Activated T-cell treated with anti-CD3 and anti-CD28 coated beads, Interleukin-2, amount 50 U/mL, for 72 hours (primary cell): ENCODE measurements at places on chromosomes 7 and 10. TPM values are rescaled to one million over a fixed set of nuclear protein-coding genes. Genes with fewer than 3 reads are reported as not detected.

Gene CFAP69
- 1.1 TPM for total RNA-seq

Gene FAM13C
- total RNA-seq = not detected

Gene ABCB4
- 0.07 TPM for total RNA-seq

DNA sequence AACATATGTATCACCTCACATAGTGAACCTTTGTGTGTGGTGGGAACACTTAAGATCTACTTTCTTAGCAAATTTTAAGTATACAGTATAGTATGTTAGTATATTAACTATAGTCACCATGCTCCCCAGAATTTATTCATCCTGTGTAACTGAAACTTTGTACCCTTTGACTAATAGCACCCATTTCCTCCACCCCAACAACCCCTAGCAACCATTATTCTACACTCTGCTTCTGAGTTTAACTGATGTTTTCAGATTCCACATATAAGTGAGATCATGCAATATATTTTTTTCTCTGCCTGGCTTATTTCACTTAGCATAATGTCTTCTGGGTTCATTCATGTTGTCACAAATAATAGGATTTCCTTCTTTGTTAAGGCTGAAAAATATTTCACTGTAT is 6.9 kb upstream of the VWDE start:
- no peaks in the 10 kb centered on the region for H3K36me3 ChIP-seq
- no peaks in the 10 kb centered on the region for H3K4me1 ChIP-seq
- H3K27me3 ChIP-seq = peaks cover 21% of the 10 kb centered on the region
- no peak overlapping the region for H3K27ac ChIP-seq
- DNase-seq = no peak

DNA sequence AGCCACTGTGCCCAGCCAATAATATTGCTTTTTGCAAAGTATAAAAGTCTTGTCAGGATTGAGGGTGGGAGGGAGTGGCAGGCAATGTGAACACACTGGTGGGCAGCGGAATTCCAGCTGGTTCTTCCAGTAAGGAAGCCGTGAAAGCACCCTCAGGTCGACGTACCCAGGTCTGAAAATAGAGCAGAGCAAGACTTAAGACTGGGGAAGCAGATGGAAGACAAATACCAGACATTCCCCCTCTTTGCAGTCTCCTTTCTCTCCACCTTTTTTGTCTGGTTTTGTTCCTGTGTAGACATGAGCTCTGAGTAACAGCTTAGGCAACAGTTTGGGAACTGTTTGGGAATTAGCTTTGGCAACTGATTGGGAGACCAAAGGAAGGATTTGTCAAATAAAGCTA is 17.6 kb upstream of the CSTF2T start:
- no peak overlapping the region for H3K4me3 ChIP-seq
- no peak for DNase-seq
- peaks cover 5% of the 10 kb centered on the region for H3K4me1 ChIP-seq
